ENCODE measurements at places on chromosomes 7 and 10. TPM values are rescaled to one million over a fixed set of nuclear protein-coding genes. Genes with fewer than 3 reads are reported as not detected.

DNA sequence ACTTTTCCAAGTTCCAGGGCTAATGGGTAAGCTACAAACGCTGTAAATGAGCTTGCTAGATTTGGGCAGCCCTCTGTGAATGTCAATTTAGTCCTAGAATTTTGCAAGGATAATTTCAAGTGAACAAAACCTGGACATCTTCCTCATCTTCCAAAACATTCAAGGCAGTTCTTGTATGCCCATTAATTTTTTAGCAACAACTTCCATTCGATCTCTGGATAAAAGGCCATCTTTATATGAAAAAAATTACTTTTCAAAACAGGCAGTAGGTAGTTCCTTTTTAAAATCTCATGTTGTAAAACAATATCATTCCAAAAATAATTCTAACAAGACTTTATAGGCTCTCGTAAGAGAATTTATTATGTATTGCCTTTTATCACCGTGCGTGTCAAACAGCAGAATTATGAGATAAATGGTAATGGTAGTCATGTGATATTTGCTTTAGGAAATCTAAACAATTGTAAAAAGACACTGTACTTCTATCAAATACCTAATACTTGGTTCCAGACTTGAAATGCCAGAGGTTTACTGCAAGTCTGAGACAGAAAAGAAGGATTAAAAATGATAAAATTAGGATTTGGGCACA lies 143.7 kb upstream of the NRP1 start:
- H3K27me3 ChIP-seq, result no peaks in the 10 kb centered on the region
- H3K4me3 ChIP-seq, result no peak overlapping the region
- no peak for DNase-seq
- H3K4me1 ChIP-seq, result no peaks in the 10 kb centered on the region

- no peak overlapping the region for H3K27ac ChIP-seq
- no peak for DNase-seq
- H3K4me3 ChIP-seq, result no peak overlapping the region
- H3K27me3 ChIP-seq, result no peaks in the 10 kb centered on the region
- no peaks in the 10 kb centered on the region for H3K4me1 ChIP-seq
- peaks cover 7% of the 10 kb centered on the region for H3K36me3 ChIP-seq
These were observed 54.3 kb downstream of the DLD start for GRCh38 chr7:107945332-107945731.

DNA sequence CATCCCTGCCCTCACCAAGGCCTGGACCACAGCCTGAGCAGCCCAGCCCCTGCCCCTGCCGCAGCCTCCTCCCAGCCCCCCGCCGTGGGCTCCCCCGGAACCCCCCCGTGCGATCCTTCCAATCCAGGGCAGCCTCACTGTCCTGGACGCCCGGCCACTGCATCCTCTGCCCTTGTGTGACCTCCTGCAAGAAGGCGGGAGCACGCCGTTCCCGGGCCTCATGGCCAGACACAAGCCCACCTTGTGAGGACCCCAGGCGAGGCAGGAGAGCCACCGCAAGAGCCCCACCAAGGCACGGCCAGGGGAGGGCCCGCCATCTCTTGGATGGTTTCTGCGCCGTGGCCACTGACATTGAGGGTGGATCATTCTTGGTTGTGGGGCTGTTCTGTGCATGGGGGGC lies 7.8 kb upstream of the LFNG start:
- DNase-seq, result no peak
- H3K27me3 ChIP-seq, result no peaks in the 10 kb centered on the region
- H3K4me3 ChIP-seq, result no peak overlapping the region
- peaks cover 65% of the 10 kb centered on the region for H3K4me1 ChIP-seq
- H3K27ac ChIP-seq, result peak overlapping the region; percentile 89
- no peaks in the 10 kb centered on the region for H3K36me3 ChIP-seq

Gene FKBP9
- 8.2 TPM for polyA plus RNA-seq

Gene ANKRD2
- polyA plus RNA-seq, result not detected

DNA sequence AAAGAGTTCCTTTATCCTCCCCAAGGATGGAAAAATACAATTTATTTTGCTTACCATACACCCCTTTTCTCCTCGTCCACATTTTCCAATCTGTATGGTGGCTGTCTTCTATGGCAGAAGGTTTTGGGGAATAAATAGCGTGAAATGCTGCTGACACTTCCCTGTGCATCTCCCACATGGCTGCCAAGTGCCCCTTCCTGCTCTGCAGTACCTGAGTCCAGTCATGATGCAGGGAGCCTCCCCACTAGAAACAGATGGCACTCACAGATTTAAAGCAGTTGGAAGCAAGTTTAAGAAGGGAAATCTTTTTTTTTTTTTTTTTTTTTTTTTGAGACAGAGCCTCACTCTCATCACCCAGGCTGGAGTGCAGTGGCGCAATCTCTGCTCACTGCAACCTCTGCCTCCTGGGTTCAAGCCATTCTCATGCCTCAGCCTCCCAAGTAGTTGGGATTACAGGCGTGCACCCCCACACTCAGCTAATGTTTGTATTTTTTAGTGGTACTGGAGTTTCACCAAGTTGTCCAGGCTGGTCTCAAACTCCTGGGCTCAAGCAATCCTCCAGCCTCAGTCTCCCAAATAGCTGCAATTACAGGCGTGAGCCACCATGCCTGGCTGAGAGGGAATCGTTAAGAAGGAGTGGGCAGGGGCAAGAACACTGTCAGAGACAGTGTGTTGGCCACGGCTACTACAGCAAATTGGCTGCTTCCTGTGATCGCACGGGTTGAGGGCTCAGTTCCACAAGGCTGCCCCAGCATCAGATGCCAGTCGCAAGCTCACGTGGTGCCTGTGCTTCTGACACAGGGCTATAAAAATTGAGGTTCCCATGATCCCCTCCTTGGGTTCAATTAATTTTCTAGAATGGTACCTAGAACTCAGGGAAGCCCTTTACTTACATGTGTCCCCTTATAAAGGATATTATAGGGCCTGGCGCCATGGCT lies 5.3 kb upstream of the PILRA start:
- H3K36me3 ChIP-seq, result peaks cover 10% of the 10 kb centered on the region
- H3K27ac ChIP-seq, result peak overlapping the region; percentile 99
- no peaks in the 10 kb centered on the region for H3K27me3 ChIP-seq
- peak; percentile 51 for DNase-seq
- H3K4me1 ChIP-seq, result peaks cover 85% of the 10 kb centered on the region

Gene BPGM
- polyA plus RNA-seq, result 20.6 TPM

Gene ZNF425
- 0.17 TPM for polyA plus RNA-seq

Gene ANKRD30A
- polyA plus RNA-seq, result not detected

Gene NEURL1
- polyA plus RNA-seq, result 23.8 TPM

DNA sequence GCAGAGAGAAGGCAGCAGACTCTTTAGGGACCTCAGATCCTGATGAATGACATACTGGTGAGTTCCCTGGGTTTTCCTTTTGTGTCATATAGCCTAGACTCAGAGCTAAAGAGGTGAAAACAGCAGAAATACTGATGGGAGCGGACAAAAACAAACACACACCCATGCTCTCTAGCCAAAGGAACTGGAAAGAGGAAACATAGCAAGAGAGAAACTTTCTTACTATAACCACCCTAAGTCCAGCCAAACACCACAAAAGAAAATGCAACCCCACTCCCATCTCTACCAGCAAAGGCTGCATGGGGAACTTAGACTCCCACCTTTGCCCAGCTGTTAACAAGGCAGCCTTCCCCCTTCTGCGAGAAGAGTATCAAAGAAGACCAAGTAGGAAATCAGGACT lies 16.3 kb downstream of the GSAP start:
- no peaks in the 10 kb centered on the region for H3K27me3 ChIP-seq
- peaks cover 48% of the 10 kb centered on the region for H3K4me1 ChIP-seq
- peak overlapping the region; percentile 84 for H3K27ac ChIP-seq
- peaks cover 26% of the 10 kb centered on the region for H3K36me3 ChIP-seq

Gene OR9A2
- polyA plus RNA-seq, result not detected

Gene ACHE
- not detected for polyA plus RNA-seq

GRCh38 chr7:20183086-20183485 lies 34.1 kb downstream of the MACC1 start:
- no peaks in the 10 kb centered on the region for H3K4me1 ChIP-seq
- H3K27ac ChIP-seq, result no peak overlapping the region
- no peaks in the 10 kb centered on the region for H3K27me3 ChIP-seq
- H3K36me3 ChIP-seq, result no peaks in the 10 kb centered on the region
- H3K4me3 ChIP-seq, result no peak overlapping the region

Gene DRGX
- polyA plus RNA-seq, result not detected

Gene SPDYE8
- polyA plus RNA-seq, result not detected

DNA sequence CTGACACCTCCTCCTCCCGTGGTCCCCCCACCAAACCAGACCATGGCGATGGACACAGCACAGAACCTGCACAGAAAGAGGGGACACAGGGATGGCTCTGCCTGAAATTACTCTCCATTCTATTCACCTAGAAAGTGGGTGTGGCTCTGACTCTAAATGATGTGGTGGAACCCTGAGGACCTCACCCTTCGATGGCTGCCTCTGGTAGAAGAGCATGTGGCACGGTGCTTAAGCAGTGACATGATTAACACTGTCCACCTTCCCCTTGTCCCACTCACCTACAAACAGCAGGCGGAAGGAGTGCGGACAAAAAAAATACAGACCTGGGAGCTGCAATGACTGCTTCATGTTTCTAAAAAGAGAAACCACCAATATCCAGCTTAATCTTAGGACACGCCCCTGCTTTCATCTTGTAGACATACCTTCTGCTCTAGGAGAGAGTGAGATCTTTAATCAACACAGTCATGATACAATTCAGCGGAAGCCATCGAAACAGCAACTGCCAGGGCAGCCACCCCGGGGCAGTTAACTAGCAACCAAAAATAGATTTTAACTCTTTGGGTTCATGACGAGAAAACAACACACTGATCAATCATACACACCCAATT lies 11.4 kb downstream of the JCAD start:
- DNase-seq, result no peak
- peaks cover 27% of the 10 kb centered on the region for H3K27me3 ChIP-seq
- no peak overlapping the region for H3K4me3 ChIP-seq
- H3K36me3 ChIP-seq, result no peaks in the 10 kb centered on the region
- H3K27ac ChIP-seq, result no peak overlapping the region
- no peaks in the 10 kb centered on the region for H3K4me1 ChIP-seq

Gene STRIP2
- 0.11 TPM for polyA plus RNA-seq

DNA sequence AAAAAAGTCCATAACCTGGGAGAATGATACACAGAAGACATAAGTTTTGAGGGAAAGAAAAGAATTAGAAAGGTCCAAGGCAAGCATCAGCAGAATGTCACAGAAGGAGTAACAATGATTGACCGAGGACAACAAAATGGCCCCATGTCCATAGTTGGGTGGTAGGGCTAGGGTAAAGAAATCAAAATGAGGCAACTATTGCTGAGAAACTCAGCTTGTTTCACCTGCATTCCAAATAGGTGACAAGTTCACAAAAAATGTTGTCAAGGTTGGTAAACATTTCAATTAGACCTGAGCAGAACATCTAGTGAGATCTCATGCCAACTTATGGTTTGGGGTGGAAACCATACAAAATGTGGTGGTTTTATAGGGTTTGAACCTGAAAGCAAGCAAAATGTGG lies 22.8 kb upstream of the DLX6 start:
- no peak overlapping the region for H3K27ac ChIP-seq
- DNase-seq, result no peak
- peaks cover 21% of the 10 kb centered on the region for H3K27me3 ChIP-seq

DNA sequence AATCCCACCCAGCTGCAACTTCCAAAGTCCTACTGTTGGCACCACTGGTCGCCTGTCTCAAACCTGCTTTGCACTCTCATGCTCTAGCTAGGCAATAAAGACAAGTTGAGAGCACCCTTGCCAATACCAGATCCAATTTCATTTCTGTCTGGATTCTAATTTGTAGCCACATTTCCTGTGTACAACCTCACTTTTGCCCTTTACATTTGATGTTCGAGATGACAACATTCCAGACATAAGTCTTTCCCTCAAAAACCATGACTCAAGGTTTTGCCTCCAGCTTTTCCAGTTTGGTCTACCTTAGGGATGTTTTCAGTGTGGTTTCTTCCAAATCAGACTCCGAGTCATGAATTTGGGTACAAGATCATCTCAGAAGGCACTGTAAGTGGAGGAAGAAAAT lies 309.0 kb downstream of the GPAM start:
- DNase-seq, result no peak
- H3K27me3 ChIP-seq, result no peaks in the 10 kb centered on the region
- no peaks in the 10 kb centered on the region for H3K4me1 ChIP-seq
- no peak overlapping the region for H3K27ac ChIP-seq
- no peak overlapping the region for H3K4me3 ChIP-seq
- H3K36me3 ChIP-seq, result no peaks in the 10 kb centered on the region

GRCh38 chr7:26193432-26194207 lies 6.9 kb downstream of the HNRNPA2B1 start:
- peaks cover 87% of the 10 kb centered on the region for H3K36me3 ChIP-seq
- H3K27me3 ChIP-seq, result no peaks in the 10 kb centered on the region
- DNase-seq, result no peak
- peaks cover 57% of the 10 kb centered on the region for H3K4me1 ChIP-seq
- no peak overlapping the region for H3K4me3 ChIP-seq

Gene CPEB3
- polyA plus RNA-seq, result 2.1 TPM

GRCh38 chr10:75211007-75211691 lies 553 bp downstream of the VDAC2 start:
- H3K27me3 ChIP-seq, result no peaks in the 10 kb centered on the region
- peak overlapping the region; percentile 100 for H3K27ac ChIP-seq
- peak overlapping the region; percentile 81 for H3K4me3 ChIP-seq
- no peak for DNase-seq

GRCh38 chr10:58956926-58957325 lies 219.5 kb upstream of the PHYHIPL start:
- H3K4me1 ChIP-seq, result no peaks in the 10 kb centered on the region
- no peak for DNase-seq
- H3K4me3 ChIP-seq, result no peak overlapping the region
- H3K27me3 ChIP-seq, result no peaks in the 10 kb centered on the region
- no peak overlapping the region for H3K27ac ChIP-seq

- no peaks in the 10 kb centered on the region for H3K4me1 ChIP-seq
- DNase-seq, result no peak
- H3K4me3 ChIP-seq, result no peak overlapping the region
- peaks cover 88% of the 10 kb centered on the region for H3K36me3 ChIP-seq
- H3K27ac ChIP-seq, result no peak overlapping the region
- H3K27me3 ChIP-seq, result no peaks in the 10 kb centered on the region
These were observed 70.5 kb upstream of the KCTD7 start for GRCh38 chr7:66558201-66558641.

GRCh38 chr10:58667658-58668310 lies 155.1 kb downstream of the BICC1 start:
- no peaks in the 10 kb centered on the region for H3K4me1 ChIP-seq
- no peaks in the 10 kb centered on the region for H3K27me3 ChIP-seq
- no peak overlapping the region for H3K27ac ChIP-seq
- no peaks in the 10 kb centered on the region for H3K36me3 ChIP-seq
- no peak overlapping the region for H3K4me3 ChIP-seq

DNA sequence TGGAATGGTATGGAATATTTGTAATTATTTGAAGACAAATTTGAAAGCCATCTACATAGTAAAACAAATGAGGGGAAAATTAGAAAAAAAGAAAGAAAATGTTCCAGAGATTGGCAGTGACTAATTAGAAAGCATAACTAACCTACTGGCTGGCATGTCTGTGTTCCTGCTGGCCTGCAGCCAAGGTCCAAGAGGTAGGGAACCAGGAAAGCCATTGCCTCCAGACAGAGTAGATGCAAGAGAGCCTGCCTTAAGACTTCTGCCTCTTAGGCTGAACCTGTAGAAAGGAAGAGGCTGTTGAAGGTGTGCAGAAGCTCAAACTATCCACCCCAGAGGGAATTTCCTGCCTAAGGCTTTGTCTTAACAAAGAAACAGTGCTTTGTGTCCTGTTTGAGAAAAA lies 982.0 kb downstream of the SORCS1 start:
- DNase-seq, result no peak
- no peaks in the 10 kb centered on the region for H3K4me1 ChIP-seq
- no peak overlapping the region for H3K27ac ChIP-seq

- H3K4me1 ChIP-seq, result no peaks in the 10 kb centered on the region
- H3K27me3 ChIP-seq, result peaks cover 6% of the 10 kb centered on the region
- no peak overlapping the region for H3K27ac ChIP-seq
- no peaks in the 10 kb centered on the region for H3K36me3 ChIP-seq
- H3K4me3 ChIP-seq, result no peak overlapping the region
These were observed 41.6 kb upstream of the EPHB6 start for GRCh38 chr7:142813226-142813625.

Gene CFAP58
- not detected for polyA plus RNA-seq

Gene CPED1
- 20.4 TPM for polyA plus RNA-seq
